Neuronal stem cell (in vitro differentiated cells): ENCODE measurements at places on chromosomes 16 and 17.

DNA sequence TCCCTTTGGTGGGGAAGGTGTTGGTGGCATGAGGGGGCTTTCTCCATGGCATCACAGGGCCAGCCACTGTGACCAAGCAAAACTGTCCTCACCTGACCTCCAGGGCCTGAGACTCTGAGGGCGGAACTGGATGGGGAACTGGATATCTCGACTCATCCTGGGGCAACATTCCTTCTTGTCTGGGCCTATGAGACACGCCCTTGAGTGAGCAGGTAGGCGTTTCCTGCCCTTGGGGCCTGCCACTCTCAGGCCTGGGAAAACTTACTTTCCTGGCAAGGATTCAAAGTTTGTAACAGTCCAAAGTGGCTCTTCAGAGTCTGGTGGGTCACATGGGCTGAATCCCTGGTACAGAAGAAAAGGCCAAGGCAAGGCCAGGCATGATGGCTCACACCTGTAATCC, 9.6 kb downstream of the MT1X start:
- no peak for DNase-seq

GRCh38 chr17:29510953-29511352, 55.9 kb downstream of the ABHD15 start:
- DNase-seq, result no peak

DNA sequence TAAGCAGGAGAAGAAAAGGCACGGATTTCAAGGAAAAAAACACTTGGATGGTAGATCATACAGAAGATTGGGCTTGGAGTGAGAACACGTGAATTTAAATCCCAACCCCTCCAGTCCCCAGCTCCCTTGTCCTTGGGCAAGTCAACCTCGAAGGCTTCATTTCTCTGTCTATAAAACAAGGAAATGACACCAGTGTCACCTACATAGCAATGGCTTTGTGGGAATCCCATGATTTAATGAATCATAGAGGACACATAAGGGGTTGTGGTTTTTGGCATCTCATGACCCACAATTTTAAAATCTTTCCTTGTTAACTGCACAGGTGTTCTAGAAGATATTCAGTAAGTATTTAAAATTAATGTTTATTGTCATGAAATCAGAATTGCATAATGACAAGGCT, 8.2 kb upstream of the CCL2 start:
- DNase-seq, result no peak

GRCh38 chr16:61897657-61898056, 138.6 kb downstream of the CDH8 start:
- DNase-seq, result no peak

DNA sequence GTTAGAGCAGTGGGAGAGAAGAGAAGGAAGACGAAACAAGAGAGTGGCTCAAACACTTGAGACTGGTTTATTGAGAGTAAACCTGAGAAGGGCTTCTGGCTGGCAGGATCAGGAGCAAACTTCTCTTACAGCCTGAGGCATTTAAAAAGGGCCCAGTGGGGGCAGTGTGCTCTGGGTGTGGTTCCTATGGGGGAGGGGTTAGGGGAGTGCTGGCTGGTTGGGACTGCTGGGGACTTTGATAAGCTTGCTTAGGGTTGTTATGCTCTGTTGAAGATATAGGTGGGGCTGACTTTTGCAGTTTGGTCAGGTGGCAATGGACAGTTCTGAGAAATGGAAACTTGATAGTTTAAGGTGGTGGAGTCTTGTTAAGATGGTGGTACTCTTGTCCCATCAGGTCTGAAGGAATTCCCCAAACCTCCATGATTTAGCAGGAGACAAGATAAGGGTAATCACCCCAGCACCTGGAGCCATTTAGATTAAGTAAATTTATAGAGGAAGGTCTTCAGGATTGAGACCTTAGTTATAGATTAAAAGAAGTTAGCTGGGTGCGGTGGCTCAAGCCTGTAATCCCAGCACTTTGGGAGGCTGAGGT, 79.3 kb downstream of the EMP2 start:
- no peak for DNase-seq

DNA sequence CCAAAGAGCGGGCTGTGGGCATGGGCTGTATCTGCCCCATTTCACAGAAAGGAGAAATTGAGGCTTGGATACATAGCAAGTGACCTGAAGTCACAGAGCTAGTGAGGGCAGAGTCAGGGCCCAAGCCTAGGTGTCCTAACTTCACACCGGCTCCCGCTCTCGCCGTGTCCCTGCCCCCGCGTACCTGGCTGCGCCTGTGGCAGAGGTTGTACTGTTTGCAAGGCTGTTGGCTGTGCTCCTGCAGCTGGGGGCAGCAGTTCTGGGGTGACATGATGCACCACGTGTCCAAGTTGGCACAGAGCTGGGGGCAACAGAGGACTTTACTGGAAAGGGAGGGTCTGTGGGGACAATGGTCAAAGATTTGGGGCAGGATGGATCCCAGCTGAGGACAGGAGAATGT, 3.4 kb downstream of the DHX58 start:
- no peak for DNase-seq

DNA sequence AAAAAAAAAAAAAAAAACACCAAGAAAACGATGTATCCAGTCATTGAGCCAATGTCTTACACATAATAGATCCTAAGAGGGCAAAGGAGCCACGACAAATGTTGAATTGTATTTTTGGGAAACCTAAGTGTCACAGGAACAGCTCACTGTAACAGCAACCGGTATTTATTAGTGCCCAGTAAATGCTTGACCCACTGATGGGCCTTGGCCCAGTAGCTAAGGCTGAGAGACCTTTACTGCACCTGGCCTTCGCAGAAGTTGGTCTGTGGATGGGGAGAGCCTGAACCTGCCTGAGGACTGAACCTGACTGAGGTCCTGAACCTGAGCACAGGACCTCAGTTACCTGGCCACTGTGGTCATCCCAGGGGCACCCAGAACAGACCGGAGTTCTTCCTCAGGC, 65.0 kb upstream of the TBX2 start:
- no peak for DNase-seq

GRCh38 chr16:56667581-56668571, at the start of gene MT1G:
Gene MT1G (minus strand): TSS chr16:56668065. CDS start chr16:56667993, 72 bp downstream.
- no peak for DNase-seq

DNA sequence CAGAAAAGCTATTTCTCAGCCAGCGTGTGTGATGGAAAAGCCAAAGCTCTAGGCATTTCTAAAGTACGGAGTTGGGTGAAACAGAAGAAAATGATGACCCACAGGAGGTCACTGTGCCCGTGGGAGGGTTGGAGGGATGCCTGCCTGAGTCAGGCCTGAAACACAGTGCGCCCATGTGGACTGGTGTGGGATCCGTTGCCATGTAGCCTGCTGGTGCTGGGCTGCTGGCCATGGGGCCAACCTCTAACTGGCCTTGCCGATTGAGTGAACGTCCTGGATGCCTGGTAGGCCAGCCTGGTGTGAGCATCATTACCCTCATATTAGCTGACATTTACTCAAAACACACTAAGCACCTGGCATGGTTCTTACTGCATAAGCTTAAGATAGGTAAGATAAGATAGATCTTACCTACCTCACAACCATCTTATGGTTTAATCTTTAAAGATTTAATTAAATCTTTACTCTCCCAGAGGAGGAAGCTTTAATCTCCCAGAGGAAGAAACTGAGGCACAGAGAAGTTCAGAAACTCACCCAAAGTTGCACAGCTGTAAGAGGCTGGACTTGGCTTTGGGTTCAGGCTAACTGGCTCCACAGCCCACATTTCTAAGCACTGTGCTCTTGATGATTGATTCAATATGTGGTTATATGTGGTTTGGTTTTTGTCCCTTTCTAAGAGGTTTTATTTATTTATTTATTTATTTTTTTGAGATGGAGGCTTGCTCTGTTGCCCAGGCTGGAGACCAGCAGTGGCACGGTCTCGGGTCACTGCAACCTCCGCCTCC, 15.7 kb downstream of the MGAT5B start:
- no peak for DNase-seq

GRCh38 chr17:18005496-18005895, 32.8 kb downstream of the DRC3 start:
- no peak for DNase-seq

DNA sequence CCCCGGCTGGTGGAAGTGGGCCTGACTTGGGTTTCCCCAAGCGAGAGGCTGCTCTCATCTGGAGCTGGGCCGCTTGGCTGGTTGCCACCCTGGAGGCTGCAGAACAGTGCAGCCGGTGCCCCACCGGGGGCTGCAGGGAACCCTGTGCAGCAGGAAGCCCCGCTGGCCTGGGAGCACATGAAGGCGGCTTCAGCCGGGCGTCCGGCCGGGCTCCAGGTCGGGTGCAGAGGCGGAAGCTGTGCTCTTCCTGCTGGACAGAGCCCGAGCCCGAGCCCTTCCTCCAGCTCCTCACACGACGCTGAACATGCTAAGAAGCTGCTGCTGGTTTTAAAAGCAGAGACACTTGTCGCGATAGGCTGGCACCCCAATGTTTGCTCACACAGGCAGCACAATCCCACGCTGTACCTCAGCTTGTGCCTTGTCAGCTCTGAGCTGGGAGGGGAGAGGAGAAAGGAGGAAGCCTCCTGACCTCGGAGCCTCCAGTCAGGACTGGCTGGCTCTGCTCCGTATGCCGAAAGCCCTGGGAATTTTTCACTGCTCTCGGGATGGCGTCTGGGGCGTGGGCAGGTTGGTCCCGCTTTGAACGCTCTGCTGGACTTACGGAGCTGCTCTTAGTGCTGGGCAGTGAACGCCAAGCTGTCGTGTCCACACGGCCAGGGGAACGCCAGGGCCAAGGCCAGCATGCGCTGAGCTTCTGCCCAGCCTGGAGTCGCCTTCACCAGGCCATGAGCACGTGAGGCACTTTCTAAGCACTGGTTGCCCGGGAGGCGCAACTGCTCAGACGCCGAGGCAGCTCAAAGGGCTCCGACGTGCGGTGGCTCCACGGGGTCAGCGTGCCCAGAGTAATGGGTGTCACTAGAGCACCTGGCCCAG, 8.8 kb downstream of the CDK5R1 start:
- DNase-seq, result no peak

DNA sequence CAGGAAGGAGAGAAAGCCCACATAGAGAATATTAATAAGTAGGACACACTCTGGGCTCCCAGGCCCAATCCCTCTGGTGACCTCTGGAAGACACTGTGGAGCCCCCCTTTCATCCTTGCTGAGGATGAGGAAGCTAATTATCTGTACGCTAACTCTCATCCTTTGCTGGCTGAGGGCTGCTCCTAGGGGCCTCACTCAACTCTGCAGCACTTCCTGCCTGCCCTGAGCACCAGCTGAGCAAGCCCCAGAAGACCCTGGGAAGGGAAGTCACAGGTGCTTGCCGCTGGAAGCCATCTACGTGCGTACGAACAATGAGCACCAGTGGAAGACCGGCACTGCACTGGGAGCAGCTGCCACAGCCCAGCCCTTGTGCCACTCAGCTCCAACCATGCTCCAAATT, 145.8 kb upstream of the CDH5 start:
- no peak for DNase-seq

- DNase-seq, result peak; percentile 87
These were observed at the start of the genes LRRC46 and MRPL10 for GRCh38 chr17:47831003-47831933. Gene LRRC46 (plus strand): TSS chr17:47831670. CDS start chr17:47831990, 320 bp downstream. Gene MRPL10 (minus strand): TSS chr17:47831541. CDS start chr17:47831511, 30 bp downstream.
